ENCODE measurements at places on chromosomes 3 and 15.

- no peak for DNase-seq
Measured at GRCh38 chr15:80523746-80524145, 119.6 kb downstream of the ARNT2 start.

DNA sequence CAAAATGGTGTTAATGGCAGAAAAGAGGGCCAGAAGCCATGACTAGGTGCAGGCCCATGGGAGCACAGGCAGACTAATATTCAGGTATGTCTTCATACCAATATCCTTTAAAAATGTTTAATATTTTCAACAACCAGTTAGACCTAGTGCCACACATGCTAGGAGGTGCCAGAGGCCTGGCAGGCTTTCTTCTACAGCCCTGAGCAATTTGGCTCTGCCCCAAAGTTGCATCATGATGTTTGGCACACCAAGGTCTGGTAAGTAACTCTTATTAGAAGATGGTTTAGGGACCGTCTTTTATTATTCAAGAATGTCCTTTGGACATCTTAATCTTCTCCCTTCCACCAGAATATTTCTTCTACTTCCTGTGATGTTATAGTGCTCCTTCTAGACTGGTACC is 34.8 kb downstream of the MITF start:
- DNase-seq: no peak

GRCh38 chr3:14142567-14143270 is 17.9 kb downstream of the TMEM43 start:
- DNase-seq: no peak

DNA sequence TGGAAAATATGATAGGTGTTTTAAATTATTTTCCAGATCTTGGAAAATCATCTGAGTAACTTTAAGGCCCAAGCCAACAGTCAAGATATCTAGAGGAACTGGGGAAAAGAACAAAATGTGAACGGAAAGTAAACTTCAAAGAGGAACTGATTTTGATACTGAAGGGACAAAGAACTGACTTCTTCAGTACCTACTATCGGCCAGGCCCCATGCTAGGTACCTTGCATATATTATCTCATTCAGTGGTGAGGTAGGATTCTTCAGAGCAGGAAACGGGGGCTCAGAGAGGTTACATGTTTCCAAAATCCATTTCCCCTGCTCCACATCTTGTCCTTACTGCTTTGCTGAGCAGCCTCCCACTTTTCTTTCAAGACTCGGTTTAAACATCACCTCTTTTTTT is 9.8 kb upstream of the ZNF710 start:
- DNase-seq: no peak

DNA sequence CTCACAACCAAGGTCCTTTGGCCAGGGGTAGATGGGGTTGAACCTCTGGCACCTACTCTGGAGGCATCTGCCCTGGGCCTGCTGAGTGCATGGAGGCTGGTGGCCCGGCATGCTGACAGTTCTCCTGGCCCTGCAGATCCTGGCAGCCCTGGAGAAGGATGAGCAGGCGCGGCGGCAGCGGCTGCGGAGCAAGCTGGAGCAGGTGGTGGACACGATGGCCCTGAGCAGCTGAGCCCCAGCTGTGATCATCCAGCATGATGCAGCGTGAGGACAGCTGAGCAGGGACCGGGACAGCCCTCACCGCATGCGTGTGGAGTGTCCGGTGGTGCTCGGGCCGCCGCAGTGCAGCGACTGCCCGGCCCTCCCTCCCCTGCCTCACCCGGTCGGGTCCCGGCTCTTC is 50.9 kb downstream of the PLXNA1 start:
- no peak for DNase-seq

DNA sequence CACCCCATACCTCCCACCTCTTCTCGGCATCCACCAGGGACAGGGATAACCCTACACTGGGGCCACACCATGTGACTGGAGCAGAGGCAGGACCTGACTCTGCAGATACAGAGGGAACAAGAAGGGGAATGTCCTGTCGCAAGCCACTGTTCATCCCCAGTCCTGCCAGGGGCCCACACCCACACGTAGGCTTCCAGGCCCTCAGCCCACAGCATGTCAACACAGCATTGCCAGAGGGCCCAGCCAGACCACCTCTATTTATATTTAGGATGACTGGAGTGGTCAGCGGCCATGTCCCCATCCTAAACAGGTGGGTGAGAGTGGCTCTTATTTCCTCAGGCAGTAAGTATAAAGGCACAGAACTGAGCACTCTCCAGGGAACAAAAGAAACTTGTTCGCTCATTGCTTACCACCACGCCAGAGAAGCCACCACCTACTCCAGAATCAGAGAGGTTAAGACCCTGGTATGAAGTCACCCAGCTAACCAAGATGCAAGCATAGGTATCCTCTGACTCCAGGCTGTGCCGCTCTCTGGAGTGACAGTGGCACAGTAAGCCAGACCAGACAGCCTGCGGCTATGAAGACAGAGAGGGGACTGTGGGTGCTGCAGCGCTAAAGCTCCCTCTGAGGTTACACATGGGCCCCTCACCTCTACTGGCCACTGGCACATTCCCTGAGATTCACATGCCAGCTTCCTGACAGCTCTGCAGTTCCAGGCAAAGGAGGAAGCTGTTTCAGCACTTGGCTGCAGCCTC is 67.9 kb downstream of the LRIG1 start:
- DNase-seq: no peak
